ENCODE measurements at places on chromosomes 11 and 22.
A peak's percentile ranks its signal among the peaks of the same experiment; 100 is the strongest.

DNA sequence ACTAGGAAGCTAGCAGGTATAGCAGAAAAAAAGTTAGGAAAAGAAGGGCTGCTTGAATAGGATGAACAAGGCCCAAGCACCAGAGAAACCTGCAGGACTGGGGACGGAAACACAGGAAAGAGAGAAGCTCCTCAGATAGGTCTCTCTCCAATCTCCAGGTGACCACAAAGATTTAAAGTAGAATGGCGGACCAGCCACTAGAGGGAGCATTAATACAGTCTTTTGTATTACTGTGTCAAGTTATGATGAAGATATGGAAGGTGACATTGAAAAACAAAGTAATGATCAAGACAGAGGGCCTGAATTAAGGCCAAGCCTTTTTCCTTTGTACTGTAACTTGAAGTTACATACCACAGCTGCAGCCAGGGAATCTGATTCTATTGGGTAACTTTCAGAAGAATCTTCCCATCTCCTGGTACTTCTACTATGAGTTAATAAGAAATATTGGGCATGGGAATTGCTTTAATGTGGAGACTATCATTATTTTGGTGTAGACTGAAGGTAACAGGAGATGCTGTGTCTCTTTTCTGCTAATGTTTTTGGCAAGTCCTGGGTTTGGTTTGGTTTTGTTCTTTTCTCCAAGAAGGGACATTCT lies 33.8 kb downstream of the OR2AG2 start:
- DNase-seq = peak; percentile 29

GRCh38 chr22:37457093-37457893 lies 28.9 kb downstream of the MFNG start:
- DNase-seq = peak; percentile 64

DNA sequence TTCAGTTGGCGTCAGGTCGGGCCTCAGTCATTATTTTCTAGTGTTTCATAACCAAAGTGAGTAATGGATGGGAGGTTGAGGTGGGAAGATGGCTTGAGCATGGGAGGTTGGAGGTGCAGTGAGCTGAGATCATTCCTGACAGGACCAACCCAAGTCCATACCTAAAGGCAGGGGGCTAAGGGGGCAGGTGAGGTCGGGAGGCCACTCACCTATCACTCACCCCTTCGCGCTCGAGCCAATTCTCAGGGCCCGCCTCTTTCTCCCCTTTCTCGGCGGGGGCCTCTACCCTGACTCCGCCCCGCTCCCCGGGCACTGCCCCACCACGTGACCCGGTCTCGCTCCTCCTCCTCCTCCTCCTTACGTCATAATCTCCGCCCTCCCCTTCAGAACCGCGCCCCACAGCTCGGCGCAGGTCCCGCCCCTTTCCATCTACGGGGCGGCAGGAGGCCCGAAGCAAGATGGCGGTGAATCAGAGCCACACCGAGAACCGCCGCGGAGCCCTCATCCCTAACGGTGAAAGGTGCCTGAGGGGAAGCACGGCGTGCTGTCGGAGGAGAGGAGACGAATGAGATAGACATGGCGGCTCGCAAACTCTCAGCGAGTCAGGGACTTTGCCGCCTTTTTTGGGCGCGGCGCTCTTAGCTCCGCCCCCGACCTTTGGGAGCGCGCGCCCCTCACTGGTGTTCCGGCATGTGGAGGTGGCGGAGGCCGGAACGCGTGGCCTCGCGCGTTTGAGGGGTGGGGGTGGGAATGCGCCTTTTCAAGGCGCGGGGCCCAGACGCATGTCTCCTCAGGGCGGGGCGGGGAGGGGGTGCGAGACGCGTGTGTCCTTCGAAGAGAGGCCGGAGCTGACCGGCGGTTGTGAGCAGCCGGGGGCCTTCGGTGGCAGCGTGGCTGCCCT lies at the start of gene WBP2NL:
Gene WBP2NL, plus strand, starts transcription at position 428 of the 901 bp plus-strand sequence. Its CDS starts 31 bp downstream, at position 459.
- peak; percentile 81 for DNase-seq

DNA sequence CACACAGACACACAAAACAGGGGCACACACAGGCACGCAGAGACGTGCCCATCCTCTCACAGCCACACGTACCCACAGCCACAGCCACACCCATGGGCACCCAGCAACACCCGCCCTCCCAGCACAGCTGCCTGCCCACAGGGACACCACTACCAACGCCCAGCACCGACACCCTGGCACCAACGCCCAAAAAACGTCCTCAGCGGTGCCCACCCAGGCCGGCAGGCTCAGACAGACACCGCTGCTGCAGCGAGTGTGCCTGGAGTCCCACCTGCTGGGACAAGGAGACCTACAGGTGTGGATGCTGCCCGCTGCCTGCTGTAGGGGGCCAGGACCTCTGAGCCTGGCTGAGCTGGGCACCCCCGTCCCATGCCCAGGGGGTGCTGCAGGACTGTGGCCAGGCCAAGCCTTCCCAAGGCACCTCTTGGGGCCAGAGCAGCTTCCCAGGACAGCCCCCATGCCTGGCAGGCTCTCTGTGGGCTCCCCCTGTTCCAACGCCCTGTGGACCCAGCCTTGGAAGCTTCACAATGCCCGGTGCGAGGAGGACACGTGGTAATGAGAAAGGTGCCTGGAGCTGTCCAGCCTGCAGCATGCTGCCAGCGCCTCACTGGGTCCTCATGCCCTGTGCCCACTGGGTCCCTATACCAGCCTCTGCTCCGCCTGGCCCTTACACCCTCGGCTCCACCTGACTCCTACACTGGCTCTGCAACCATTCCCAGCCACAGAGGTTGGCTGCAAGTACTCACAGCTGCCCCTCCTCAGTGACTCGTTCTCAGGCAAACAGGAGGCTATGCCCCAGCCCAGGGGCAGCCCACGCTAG lies 45.8 kb upstream of the TH start:
- DNase-seq = peak; percentile 23

- DNase-seq = no peak
Observed at GRCh38 chr11:117144477-117145392, 648 bp downstream of the PAFAH1B2 start.

DNA sequence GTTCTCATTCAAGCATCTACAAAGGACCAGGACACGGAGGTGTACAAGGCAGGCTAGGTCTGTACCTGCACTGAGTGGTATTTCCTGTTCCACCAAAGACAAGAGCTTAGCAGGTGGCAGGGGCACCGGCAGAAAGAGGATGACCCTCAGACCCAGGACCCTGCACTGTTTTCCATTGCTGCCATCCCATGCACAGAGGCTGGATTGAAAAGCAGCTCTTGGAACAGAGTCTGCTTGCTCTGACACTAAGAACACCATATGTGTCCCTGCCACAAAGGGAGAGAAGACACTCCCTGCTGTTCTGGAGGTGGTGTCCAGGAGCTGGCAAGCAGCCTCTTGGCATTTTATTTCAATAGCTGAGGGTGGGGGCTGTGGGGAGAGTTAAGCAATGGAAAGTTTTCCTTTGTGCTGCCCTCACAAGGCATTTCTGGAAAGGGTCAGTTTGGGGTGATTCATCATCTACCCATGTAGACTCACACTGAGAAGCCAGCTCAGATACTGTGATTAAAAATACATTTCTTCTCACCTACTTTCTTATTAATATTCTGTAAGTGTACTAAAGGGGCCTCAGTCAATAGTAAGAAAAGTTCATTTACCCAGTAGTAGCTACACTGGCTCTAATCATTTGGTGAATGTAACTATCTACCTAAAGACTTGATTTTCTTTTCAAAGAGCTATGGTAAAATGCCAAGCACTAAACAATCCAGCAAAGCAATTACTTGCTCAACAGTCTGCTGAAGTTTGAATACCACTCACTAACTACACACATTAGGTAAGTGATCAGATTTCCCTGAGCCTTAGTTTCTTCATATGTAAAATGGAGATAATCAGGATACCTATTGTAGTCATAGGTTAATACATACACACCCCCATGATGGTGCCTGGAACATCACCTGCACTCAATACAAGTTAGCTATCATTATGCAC lies 55.2 kb downstream of the SLC1A2 start:
- DNase-seq = no peak

DNA sequence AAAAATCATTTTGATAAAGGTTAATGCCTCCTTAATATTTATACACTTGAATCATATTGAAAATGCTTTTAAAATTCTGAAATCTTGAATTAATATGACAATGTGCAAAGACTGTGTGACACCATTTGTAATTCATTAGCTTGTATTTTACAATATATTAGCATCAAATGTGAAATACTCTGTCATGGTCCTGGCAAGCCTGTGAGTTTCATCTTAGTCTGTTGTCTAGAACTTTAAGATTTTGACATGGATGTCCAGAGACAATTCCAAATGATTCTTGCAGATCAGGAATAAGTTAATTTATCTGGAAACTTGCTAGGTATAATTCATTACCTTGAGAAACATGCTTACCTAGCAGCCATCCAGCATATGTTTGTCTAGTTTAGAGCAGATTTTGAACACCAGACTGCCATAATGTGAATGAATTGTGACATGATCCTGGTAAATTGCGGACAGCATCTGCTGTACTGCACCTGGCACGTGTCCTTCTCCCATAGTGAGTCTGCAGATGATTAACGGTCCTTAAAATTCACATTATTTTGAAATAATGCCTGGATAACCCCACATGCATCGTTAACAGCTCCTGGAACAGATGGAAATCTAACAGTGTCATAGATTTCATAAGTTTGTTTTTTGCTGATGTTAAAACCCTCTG lies 34.5 kb upstream of the DEUP1 start:
- no peak for DNase-seq

DNA sequence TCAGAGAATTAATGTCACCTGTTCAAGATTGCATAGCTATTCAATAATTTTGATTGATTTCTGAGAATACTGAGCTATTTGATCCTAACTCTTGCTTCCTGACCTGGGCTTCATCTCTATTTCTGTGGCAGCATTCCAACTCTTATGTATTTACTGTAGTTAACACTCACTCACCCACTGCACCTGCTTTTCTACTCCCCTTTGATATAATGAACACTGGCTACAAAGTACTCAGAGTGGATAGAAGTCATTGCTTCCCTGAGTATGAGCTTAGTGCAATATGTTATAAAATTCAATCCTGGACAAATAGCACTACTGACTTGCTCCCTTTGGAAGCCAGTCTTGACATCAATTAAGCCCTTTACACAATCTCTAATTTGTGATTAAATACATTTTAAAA lies 117.2 kb downstream of the APIP start:
- no peak for DNase-seq

GRCh38 chr22:38696606-38697424 lies 3.9 kb downstream of the JOSD1 start:
- peak; percentile 18 for DNase-seq

DNA sequence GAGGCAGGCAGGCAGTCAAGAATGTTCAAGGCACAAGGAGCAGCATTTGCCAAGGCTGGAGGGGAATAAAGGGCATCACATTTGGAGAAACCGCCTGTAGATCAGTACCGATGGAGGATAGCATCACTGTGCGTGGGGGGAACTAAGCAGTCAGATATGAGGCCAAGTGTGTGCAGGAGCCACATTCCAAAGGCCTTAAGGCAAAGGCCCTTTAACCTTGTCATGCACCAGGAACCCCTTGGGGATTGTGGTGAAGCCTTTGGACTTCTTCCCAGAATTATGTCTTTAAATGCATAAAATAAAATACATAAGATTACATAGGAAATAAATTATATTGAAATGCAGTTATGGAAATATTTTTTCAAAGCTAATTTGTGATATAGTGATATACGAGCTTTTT lies 532.1 kb downstream of the BUD13 start:
- no peak for DNase-seq

- DNase-seq = no peak
Observed at GRCh38 chr22:41367039-41367679, 14.6 kb upstream of the TEF start.

- DNase-seq = no peak
Observed at GRCh38 chr22:43094085-43094484, 4.9 kb upstream of the TTLL1 start.

- DNase-seq = no peak
Observed at GRCh38 chr22:46055911-46056545, 79.1 kb upstream of the WNT7B start.

DNA sequence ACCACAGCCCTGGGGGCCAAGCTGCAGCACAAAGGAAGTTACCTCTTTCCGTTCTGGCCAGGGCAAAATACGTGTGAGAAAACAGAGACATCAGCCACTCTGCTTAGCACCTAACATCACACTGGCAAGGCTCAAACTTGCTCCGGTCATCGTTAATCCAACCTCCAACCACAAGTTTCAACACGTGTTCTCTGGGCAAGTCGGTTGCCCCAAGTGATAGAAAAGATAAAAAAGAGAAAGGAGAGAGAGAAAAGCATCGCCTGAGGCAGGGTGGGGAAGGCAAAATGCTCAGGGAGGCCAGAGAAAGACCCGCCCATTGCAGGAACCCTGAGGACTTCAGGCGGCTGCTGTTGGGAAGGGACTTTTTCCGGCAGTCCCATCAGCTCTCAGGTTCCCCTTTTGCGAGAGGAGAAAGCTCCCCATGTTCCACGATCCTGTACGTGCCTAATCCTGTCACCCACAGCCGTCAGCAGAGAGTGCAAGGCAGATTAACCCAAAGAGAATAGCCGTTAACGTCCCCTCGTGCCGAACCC lies 18.5 kb upstream of the B4GALNT4 start:
- DNase-seq = no peak

DNA sequence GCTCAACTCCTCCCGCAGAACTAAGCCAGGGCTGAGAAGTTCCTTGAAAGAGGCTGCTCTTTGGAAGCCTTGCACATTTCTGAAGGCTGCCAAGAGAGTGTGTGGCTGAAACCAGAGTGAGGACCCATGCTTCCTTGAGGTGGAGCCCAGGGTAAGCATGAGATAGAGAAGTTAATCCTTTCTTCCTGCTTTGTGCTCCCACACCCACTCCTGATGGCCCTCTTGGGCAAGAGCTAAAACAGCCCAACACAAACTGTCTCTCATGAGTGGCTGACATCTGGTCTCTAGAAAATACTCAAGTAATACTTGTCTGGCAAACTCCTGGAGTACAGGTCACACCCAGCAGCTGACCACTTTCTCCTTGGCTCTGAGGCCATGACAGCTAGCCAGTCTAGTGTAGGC lies 523.7 kb downstream of the INSC start:
- DNase-seq = no peak

DNA sequence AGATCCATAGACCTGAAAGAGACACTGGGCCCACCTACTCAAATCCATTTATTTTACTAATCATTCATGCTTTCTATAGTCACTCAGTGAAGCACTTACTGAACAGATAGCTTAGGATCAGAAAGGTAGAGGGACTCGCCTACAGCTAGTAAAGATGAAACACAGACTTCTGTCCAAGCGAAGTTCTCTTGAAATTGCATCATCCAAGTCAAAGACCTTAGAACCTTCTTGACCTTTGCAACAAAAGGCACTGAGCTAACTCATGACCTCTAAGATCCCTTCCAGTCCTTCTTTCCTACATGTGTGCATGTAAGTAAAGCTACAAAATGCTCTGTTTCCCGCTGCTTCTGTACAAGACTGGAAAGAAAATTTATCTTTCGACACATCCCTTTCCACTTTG lies 377.6 kb downstream of the LARGE1 start:
- DNase-seq = no peak

- DNase-seq = no peak
Observed at GRCh38 chr11:69127081-69127850, 28.5 kb upstream of the SMIM38 start.
